ENCODE measurements at places on chromosomes 11 and 22.

DNA sequence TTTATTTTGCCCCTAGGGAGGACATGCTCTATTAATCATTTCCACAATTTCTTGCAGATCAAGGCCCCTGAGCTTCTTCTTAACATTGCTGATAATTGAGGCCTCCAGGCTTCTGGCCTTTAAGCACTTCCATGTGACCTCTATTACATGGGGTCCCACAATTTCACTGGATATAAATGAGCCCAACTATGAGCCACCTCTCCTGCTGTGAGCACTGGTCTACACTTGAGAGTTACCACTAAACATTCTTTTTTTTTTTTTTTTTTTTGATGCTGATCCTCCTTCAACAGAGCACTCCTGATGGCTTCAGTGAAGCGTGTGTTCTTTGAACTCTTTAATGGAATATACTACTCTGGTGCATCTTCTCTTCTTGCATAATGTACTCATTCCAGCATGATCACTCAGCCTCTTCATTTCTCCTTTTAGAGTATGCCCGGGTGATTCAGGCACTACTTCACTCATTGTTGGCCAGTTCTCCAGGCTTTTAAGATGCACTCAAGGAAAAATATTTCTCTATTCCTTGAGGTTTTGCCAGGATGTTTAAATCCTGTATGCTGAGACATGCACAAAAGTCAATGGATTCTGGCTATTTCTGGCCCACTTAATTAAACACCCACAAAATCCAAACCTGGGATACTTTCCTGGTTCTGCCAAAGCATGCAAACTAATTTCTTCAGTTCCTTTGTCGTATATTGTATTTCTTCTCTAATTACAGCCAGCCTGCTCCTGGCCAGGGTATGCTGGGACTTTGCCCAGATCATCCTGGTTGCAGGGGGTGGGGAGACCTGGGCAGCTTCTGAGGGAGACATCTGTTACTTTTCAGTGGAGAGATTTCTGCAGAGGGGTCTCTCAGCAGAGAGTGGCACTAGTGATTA lies 257.8 kb upstream of the LUZP2 start:
- DNase-seq, result peak; percentile 42

DNA sequence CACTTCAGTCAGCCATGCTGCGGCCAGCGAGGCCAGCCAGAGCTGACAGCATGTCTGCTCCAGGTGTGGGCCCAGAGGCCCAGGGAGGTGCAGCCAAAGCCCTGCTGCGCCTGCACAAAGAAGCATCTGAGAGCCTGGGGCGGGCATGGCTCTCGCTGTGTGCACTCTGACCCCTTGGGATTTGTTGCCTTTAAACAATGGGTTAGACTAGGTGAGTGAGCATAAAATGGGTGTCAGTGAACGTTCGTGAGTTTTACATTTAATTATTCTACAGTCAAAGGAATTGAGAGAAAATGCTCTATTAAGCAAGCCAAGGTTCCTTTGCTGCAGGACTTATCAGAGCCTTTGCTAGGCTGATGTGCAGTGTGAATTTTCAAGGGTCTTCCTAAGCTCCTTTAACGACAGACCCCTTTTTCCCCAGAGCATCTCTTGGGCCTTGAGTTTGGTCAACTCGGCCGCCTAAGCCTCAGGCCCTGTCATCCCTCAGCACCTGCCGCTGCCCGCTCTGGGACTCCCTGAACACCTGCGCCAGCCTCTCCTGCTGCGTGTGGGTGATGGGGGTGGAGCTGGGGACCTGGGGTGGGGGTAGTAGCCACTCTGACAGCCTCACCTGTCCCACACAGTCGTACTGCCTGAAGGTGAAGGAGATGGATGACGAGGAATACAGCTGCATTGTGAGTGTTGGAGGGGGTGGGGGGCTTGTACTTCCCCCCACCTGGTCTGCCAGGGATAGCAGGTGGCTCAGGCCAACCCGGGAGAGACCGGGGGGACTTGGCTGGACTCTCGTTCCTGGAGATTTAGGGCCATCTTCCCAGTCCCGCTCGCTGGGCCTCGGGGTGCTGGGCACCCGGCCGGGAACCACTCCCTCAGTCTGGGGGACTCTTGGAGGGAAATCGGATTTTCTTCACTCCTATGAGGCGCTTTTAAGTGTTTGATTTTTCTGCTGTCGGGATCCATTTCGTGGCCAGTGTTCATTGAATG lies 10.5 kb downstream of the SLC16A8 start:
- no peak for DNase-seq

DNA sequence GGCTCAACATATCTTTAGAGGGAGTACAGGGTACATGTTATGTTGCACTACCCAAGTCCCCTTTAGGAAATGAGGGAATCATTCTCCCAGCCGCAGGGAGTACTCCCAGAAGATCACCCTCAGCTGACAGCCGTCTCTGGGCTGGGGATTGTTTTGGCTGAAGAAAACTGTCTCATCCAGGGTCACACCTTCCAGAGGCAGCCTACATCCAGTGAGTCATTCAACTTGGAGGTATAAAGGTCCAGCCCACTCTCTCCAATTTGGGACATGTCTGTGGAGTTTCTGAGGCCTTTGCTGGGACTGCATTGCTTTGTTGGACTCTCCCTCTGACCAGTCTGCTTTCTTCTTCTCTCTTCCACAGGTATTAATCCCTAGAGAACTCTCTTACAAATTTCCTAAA lies 42.1 kb downstream of the RASSF10 start:
- DNase-seq, result no peak

DNA sequence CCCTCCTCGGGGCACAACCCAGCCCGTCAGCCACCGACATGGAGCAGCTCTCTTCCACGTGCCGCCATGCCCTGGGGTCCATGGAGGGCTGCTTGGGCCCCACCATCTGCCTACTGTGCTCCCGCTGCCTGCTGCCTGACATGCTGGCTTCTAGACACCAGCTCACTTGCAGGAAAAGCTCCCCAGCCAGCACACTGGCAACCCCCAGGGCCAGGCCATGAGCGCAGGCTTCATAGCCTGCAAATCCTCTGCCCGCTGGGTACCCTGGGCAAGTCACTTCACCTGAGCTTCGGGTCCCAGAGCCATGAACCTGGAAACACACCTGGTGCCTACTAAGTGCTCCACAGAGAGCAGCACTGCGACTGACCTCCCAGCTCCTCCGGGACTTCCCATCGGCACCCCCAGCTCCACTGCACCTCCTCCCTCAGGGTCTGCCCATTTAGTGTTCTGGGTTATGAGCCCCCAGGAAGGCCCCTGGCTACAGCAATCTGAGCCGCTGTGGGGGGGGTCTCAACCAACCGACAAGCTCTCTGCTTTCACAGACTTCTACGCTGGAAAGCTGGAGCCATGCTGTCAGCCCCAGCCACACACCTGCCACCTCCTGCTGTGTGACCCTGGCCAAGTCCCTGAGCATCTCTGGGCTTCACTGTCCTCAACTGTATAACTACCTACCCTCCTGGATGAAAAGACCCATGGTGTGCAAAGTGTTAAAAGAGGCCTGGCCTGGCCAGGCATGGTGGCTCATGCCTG lies 139.2 kb downstream of the CRYBB2 start:
- DNase-seq, result no peak

- DNase-seq, result no peak
Measured at GRCh38 chr11:92790926-92791616, 178.4 kb upstream of the MTNR1B start.

GRCh38 chr11:986270-986951 lies 50.1 kb downstream of the MUC6 start:
- DNase-seq, result no peak

DNA sequence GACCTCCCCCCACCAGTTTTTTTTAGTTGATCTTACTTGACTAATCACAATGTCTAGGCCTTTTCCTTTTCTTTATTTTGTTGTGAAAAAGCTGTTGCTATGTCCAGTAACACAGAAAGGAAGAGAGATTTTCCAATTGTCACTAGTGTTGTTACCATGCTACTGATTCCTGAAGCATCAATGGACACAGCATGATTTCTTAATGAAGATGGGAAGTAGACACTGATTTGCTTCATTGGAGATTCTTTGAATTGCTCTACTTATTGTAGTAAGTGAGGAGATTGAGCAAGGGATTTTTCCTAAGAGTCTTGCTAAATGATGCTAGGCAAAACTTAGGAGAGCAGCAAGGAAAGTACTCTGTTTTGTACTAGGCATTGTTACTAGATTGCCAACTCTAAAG lies 4.6 kb downstream of the AASDHPPT start:
- no peak for DNase-seq

GRCh38 chr11:44016131-44016530 lies 31.6 kb upstream of the ACCSL start:
- no peak for DNase-seq

DNA sequence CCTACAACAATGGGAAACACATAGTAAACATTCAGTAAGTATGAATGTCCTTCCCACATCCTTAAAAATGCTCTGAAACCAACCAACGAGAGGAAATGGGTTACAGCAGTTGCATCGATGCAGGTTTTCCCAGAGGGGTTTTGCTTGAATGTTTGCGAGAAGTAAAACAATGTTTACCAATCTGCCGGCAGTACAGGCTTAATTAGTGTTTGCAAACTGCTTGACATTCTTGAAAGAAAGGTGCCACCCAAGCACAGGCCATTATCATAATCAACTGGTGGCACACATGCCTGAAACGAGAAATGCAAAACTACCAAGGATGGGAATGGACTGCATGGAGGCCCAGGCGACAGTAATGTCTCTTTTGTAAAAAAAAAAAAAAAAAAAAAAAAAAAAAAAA lies 27.1 kb upstream of the OPCML start:
- no peak for DNase-seq

All from left hindlimb (tissue), 1 donor.